CD8-positive, alpha-beta T cell (primary cell): ENCODE measurements at places on chromosomes 2 and 18.
A peak's percentile ranks its signal among the peaks of the same experiment; 100 is the strongest.

DNA sequence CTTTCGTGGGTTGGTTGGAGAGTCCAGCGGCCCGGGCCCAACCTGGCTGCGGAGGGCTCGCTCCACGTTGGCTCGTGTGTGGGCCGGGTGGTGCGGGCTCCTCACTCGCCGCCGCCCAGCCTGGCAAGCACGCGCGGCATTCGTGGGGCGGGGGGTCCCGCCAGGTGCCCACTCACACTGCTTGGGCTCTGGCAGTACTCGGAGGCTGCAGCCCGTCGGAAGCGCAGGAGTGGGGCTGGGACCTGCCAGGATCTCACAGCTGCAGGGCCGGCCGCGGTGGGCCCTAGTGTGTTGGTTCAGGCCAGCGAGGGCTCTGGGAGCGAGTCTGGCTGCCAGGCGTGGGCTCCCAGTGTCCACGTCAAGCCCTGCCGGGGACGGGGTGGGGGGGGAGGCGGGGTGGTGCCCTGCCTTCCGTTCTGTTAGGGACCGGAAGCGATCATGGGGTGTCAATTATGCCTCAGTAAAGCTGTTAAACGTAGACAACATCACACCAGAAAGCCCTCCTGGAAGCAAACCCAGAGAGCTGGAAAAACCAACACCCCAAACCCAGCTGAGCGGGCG lies 1.0 kb upstream of the HS6ST1 start:
- peak; percentile 9 for DNase-seq

DNA sequence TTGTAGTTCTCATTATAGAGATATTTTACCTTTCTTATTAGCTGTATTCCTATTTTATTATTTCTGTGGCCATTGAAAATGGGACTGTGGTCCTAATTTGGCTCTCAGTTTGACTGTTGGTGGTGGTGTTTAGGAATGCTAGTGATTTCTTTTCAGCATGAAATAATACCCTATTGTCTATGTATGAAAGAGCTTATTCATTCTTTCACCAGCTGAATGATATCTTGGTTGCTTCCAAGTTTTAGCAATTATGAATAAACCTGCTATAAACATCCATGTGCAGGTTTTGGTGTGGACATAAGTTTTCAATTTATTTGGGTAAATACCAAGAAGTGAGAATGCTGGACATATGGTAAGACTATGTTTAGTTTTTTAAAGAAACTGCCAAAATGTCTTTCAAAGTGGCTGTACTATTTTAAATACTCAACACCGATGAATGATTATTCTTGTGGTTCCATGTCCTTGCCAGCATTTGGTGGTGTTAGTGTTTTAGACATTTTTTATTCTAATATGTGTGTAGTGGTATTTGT lies 501.6 kb upstream of the GYPC start:
- DNase-seq = no peak

DNA sequence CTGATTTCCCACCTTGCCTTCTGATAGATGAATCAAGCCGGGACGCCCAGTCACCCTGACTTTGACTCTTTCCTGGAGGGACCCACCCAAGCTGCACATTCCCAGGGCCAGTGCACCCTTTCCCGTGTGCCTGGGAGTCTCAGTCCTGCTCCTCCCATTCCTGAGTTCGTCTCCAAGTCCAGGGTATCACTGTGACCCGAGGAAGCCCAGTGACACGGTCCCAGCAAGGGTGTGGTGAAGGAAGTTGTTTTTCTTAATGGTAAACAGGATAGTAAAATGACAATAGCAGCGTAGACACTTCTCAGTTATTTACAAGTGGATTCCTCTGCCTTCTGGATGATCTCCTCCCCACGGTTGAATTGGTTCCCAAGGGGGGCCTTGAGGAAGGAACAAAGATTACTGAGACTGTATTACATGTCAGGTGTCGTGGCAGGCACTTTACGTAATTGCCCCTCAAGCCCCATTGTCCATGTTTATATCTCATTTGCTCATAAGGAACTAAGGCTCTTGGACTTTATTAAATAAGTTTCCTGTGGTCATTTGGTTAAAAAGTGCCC lies 123.3 kb downstream of the PRKCE start:
- DNase-seq = no peak

- DNase-seq = no peak
Measured at GRCh38 chr2:128632501-128632800, 313.8 kb upstream of the HS6ST1 start.

DNA sequence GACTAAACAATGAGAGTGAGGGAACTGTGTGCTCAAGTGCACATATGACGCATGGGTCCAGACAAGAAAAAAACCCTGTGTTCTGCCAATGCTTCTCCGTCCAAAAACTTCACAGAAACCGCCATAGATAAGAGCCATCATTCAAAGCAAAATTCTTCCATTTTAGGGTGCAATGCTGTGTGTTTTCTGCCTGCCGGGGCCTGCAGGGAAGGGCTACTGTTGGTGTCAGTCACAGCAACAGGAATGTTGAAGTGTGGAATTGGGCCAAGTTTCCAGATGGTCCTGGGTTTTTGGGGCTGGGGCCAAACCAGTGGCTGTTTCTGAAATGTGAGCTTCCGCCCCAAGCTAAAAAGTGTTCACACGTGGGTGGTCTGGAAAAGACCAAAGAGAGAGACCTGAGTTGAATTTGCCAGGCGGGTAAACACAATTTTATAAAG lies 677 bp upstream of the MC2R start:
- DNase-seq = no peak

DNA sequence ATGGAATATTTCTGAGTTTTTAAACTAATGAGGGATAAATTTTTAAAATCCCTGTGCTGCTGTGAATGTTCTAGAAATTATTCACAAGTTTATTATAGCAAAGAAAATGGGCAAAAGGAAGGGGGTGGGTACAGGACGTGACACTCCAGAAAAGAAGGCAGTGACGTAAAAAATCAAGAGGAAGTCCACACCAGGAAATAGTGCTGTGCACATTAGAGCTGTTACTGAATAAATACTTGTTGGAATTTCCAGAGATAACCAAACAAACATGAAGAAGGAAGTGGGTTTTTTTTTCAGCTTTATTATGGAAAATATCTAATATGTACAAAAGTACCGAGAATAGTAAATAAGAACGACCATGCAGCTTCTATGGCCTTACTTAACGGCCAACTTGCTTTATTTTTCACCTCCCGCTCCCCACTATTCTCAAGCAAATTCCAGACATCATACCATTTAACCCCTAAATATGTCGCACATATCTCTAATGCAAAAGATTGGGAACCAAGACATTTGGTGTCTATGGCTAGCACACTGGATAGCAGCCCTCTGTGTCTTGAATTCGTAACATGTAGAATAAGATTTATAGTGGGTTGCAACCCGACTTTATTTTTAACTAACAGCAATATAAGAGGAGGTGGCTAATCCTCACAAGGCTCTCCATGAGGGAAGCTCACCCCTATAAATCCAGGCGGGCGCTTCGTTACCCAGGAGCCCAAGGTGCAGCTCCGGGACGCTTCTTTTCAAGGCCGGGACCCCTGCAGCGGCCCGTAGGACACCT lies 580 bp upstream of the NDUFV2 start:
- no peak for DNase-seq

GRCh38 chr2:95054016-95054415 lies 28.5 kb downstream of the MAL start:
- no peak for DNase-seq

DNA sequence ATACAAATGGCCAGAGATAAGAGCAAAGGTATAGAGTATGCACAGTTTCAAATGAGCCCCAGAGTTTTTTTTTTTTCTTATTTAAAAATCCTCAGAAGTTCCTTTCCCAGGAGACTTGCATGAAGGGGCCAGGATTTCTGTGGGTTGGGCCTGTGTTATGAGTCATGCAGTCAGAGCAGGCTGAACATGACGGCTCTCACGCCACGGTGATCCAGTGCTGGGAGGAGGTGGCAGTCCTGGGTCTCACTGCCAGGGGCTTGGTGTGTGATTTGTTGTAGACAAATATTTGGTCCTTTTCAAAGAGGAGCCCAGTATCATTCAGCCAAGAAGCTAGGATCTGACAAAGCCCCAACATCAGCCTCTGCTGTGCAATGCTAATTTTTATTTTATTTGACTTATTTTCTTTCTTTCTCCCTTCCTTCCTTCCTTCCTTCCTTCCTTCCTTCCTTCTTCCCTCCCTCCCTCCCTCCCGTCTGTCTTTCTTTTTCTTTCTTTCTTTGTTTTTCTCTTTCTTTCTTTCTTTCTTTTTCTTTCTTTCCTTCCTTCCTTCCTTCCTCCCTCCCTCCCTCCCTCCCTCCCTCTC lies 10.4 kb upstream of the KCNE4 start:
- no peak for DNase-seq

GRCh38 chr2:177633910-177634294 lies 241.3 kb downstream of the AGPS start:
- DNase-seq = no peak

DNA sequence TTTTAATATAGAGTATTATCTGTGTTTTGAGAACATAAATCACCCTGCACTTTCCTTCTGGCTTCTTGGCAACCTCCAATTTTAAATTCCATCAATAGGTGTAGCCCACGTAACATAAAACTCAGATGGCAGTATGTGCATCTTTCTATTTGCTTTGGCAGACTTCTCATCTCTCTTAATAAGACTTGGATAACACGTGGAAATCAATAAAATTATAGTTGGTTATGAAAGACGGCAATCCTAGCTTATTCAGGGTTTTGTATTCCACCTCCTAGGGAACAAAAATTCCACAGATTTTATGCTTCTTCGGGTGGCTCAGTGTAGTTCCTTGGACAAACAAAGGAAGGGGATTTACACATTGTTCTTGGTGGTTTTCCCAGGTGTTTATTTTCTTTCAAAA lies 299.3 kb downstream of the RND3 start:
- DNase-seq = no peak

GRCh38 chr2:157611726-157612125 lies 16.9 kb downstream of the ACVR1C start:
- DNase-seq = no peak

- no peak for DNase-seq
Measured at GRCh38 chr2:195820867-195821565, 164.0 kb downstream of the SLC39A10 start.

DNA sequence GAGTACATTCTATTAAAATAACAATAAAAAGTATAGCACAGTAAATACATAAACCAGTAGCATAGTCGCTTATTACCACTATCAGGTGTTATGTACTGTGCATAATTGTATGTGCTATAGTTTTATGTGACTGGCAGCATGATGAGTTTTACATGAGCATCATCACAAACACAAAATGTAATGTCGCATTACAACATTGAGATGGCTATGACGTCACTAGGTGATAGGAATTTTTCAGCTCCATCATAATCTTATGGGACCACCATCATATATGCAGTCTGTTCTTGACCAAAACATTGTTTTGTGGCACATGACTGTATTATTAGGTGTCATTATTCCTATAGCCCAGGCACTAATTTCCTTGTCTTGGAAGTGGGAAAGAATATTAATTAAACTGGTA lies 48.6 kb downstream of the ZDBF2 start:
- no peak for DNase-seq

- no peak for DNase-seq
Measured at GRCh38 chr2:69047625-69048145, 34.7 kb downstream of the ANTXR1 start.
